ENCODE measurements at places on chromosomes 3 and 15.

DNA sequence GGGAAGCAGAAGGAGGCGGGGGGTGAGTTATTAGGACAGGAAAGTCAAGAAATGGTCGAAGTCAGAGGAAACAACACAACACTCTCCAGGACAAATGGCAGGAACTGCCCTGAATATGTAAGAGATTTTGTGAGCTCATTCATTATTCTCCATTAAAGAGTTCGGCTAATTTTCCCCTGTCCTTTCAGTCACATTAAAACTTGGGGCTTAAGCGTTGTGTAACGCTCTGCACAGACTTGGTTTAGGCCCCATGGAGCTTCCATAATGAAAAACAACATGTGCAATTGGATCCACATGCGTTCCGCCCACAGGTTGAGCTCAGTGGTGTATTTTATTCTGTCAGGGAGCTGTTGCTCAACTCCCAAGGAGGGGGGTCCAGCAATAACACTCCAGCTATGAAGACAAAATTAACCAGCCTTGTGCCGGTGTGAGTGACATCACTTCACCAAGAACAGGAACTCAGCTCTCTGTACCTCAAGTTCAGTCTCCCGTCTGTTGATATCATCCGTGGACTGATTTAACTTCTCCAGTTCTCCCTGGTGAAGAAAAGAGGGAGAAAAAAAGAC is 2.3 kb downstream of the SH3BP5 start:
- DNase-seq = no peak

- no peak for DNase-seq
Observed at GRCh38 chr3:131386429-131387165, 5.0 kb downstream of the NUDT16 start.

- peak; percentile 56 for DNase-seq
Observed at GRCh38 chr15:73330206-73331051, 38.3 kb downstream of the HCN4 start.

- no peak for DNase-seq
Observed at GRCh38 chr3:179658606-179659005, 5.8 kb downstream of the USP13 start.

GRCh38 chr3:120604784-120605183 is 8.6 kb downstream of the NDUFB4 start:
- DNase-seq = no peak

DNA sequence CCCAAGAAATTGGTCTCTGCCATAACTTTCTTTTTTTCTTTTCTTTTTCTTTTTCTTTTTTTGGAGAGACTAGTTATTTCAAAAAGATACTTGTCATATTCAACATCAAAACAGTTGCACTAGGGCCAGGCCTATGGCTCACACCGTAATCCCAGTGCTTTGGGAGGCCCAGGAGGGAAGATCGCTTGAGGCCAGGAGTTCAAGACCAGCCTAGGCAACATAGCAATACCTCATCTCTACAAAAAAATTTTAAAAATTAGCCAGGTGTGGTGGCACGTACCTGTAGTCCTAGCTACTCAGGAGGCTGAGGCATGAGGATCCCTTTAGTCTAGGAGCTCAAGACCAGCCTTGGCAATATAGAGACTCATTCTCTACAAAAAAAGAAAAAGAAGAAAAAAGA is 49.0 kb upstream of the GNB5 start:
- no peak for DNase-seq

DNA sequence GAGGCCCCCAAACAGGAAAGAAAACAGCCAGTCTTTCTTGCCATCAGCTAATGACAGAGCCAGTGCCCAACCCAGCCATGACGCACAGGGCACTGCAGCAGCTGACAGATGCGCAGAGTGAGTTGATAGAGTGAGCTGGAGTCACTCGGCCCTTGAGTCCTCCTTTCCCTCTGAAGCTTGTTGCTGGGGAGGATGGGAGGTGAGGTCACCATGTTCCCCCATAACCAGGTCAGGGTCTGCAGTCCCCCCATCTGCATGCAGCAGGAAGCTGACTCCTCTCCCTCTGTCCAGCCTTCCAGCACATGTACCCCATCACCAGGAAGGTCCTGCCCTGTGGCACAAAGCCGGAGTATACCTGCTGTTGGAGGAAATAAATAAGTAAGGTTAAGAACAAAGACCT is 174.6 kb downstream of the ABHD5 start:
- DNase-seq = no peak

- DNase-seq = no peak
Observed at GRCh38 chr15:70477750-70478250, 285.6 kb downstream of the UACA start.

All from RWPE2 (cell line).